Stimulated activated naive CD8-positive, alpha-beta T cell treated with anti-CD3 and anti-CD28 coated beads, Interleukin-15, amount 100 ng/mL, for 72 hours (primary cell): ENCODE measurements at places on chromosomes 7 and 10.

GRCh38 chr10:43683451-43684291, 35.0 kb upstream of the ZNF32 start:
- peak; percentile 20 for DNase-seq

- no peak for DNase-seq
Measured at GRCh38 chr10:90969947-90970673, 49.2 kb upstream of the ANKRD1 start.

GRCh38 chr7:90723233-90723632, 127.1 kb downstream of the CDK14 start:
- DNase-seq: no peak

DNA sequence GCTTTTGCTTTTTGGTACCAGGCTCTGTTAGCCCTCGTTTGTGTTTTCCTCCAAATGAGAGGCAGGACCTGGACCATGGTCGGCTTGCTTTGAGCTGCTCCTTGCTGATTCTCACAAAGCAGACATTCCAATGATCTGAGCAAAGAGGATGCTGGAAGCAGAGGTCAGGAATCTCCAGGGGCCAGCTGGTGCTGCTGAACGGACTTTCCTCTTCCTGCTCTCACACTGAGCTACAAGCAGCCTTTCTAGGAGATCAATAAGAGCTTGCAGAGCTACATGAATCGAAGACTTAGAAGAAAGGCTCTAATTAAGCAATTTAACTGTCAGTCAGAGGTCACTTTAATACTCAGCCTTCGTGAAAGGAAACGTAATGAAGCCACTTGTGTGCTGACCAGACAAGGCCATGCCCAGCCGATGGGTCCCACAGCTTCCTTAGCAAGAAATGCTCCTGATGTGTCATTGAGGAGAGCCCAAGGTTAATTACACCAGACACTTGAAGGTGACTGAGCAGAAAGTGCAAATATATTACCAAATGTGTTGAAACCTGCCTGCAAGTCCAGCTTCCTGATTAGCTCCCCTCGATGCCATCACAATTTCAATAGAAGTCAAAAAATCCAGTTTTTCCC, 151.3 kb upstream of the RSU1 start:
- DNase-seq: no peak

- no peak for DNase-seq
Measured at GRCh38 chr10:124414076-124414475, 4.6 kb downstream of the OAT start.

GRCh38 chr10:5317547-5318107, 47.1 kb upstream of the UCN3 start:
- DNase-seq: peak; percentile 59

DNA sequence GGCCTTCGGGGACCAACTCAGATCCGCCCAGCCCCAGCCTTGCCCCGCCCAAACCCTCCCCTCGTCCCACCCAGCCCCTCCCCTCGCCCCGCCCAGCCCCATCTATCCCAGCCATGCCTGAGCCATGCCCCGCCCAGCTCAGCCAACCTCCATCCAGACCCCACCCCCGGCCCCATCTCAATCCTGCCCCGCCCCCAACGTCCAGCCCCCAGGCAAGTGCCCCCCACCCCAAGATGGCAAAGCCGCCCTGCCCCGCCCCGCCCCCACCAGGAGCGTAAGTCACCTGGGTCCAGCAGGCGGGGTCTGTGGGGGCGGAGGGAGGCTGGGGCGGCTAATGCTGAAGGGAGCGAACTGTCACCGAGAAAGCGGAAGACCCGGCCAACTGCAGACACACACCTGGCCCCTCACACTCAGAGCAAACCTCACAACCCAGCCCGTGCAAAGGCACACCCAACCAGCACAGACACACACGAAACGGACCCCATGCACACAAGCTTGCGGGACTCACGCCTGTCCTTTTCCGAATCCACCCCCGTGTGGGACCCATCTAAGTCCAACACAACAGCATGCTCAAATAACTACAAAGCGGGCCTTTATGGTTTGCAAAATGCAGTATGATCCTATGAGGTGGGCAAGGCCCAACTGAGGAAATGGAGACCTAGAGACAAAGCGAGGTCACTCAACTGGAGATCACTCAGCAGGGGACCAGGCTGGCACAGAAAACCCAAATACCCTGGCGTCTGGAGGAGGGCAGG, 11.5 kb upstream of the OGA start:
- peak; percentile 61 for DNase-seq

GRCh38 chr10:80855348-80855971, 317.8 kb downstream of the SH2D4B start:
- no peak for DNase-seq

DNA sequence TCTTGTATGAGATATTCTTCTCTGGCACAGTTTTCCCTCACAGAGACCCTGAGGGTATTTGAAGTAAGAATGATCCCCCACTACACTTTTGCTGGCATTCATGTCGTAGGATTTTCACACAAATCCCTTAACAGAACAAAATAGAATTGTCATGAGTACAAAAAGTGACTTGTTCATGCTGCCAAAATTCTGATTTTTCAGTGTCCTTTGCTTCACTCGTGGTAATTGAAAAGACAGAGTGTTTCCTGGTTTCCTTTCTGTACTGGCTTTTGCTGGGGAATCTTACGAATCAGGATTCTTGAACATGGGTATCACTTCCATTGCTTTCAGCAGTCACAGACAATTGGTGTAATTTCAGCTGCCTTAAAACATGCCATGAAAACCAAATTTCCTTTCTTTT, 756.3 kb downstream of the REEP3 start:
- DNase-seq: no peak

GRCh38 chr7:5598261-5598761, 174.7 kb upstream of the TNRC18 start:
- no peak for DNase-seq

GRCh38 chr7:130356121-130356875, 11.7 kb downstream of the CPA5 start:
- DNase-seq: no peak

- DNase-seq: no peak
Measured at GRCh38 chr7:66529883-66530610, 98.6 kb upstream of the KCTD7 start.

- no peak for DNase-seq
Measured at GRCh38 chr7:118949031-118949430, 724.5 kb downstream of the ANKRD7 start.

- no peak for DNase-seq
Measured at GRCh38 chr7:116426428-116427156, 72.9 kb upstream of the CAV2 start.

GRCh38 chr10:81784111-81784597, 90.8 kb upstream of the NRG3 start:
- no peak for DNase-seq

DNA sequence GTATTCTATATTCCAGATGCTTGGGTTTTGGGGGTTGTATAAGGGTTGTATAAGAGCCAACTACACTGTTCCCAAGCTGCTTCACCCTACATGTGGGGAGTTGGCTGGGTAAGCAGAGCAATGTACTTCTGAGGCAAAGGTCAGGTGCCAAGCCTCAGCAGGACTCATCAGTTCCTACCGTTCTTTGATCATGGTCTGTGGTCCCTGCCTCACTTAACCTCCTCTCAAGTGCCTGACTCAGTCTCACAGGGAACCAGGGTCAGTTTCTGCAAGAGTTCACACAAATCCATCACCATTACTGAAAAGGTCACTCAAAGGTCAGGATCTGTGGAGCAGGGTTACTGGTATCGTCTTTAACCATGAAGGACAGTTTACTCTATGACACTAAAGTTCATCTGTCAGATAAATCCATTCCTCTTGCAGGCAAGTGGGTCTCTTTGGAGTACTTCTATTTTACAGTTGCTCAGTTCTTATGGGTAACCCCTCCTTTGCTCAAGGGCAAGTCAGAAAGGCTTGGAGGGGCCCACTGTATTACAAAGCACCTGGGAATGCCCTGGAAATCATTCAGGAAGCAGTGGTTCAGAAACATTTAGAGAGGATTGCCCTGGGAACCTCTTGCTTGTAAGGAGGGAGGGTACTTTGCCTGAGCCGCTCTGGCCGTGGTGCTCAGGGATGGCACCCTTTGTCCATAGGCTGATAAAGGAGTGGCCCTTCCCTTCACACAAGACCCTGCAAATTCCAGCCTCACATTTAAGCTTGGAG, 184.3 kb upstream of the CDCA7L start:
- DNase-seq: no peak

DNA sequence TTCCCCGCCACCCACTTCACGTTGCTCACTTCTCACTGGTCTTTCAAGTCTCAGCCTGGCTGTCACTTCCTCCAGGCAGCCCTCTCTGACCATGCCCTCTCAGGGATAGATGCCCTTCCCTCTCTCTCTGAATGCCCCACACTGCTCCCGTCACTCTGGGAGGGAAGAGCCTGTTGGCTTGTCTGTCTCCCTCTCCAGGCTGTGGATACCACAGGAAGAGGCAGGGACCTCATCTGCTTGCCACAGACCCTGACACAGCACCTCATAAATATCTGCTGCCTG, 93.1 kb downstream of the OAT start:
- no peak for DNase-seq

DNA sequence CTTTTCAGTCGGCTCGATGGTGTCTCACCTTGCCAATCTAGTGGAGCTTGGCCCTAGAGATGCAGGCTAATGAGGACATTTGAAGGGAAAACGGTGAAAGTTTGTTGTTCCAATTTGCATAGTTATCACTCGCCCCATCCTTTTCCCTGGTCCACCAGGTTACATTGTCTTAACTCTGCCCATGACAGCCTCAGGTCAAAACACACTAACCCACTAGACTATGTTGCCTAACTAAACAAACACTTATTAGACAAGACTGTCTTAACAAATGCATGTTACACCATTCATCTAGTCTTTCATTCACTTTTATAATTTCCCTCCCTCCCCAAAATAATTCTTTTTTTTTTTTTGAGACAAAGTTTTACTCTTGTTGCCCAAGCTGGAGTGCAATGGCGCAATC, 40.7 kb downstream of the USP6NL start:
- DNase-seq: no peak

DNA sequence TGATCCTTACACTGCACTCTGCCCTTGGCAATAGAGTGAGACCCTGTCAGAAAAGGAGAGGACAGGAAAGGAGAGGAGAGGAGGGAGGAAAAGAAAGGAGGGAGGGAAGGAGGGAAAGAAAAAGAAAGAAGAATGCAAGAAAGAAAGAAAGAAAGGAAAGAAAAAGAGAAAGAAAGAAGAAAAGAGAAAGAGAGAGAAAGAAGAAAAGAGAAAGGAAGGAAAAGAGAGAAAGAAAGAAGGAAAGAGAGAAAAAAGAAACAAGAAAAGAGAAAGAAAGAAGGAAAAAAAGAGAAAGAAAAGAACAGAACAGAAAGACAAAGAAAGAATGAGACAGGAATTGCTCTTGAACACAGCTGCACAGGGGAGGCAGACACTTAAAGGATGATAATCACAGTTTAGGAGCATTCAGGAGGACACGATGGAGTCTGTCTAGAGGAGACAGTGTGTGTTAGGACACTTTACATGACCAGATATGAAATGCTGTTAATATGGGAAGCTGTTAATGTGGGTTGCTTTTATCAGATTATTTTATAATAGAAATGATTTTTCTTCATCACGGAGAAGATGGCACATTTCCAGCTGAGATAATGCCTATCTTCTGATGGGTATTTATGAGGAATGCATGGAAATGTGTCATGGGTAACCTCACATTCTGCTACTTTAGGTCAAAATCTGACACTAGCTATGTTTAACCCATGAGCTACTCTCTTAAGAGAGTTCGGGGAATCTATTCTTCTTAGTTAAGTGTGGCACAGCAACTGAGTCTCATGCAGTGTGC, 160.5 kb downstream of the BAMBI start:
- no peak for DNase-seq

GRCh38 chr10:2964632-2965296, 102.6 kb upstream of the PFKP start:
- no peak for DNase-seq

DNA sequence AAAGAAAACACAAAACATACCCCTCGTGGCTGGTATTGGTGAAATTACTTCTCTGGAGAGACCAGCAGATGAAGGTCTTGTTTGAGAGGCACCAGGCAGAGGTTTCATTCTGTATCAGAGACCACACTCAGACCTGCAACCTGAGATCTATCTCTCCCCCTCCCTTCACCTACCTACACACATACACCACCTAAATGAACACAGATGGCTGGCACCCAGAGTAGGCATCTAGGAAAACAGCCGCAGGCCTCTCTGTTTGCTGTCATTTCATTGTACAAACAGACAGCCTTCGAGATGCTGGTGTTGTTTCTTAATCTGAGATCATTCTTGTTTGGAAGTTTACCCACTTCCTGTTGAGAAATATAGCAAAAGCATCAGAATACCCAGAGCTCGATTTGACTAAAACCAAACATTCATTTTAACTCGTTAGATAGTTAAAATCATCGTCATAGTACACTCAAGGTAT, 173.9 kb upstream of the SLC25A13 start:
- peak; percentile 27 for DNase-seq

DNA sequence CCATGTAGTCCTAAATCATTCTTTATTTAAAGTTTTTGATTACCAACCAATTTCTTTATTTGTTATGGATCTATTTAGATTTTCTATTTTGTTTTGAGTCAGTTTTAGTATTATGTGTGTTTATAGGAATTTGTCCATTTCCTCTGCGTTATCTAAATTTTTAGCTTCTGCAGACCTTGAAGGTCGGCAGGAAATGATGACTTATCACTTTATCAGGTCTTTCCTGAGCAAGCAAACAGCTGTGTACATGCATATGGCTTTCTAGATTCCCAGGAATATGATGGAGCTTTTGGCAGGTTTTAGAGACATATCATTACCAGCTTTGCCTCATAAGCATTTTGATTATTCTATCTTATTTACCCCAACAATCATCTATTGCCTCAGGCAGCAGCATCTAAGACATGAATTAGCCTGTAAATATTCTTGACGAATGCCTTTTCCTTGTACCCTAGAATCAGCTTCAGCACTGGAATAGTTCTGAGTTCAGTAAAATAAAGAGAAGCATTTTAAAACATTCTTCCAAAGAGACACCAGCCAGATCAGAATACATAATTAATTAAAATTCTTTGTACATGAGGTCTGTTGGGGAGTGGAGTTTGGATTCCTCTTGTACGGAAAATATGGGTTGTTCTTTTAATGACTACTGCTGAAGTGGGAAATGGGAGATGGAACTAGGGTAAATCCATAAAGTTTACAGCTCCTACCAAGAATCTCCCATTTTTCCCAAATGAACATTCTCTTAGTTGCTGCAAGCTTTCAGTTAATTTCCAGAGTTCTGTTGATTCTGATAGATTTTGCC, 408.8 kb upstream of the SEMA3C start:
- DNase-seq: no peak

- no peak for DNase-seq
Measured at GRCh38 chr10:74178042-74178791, 27.2 kb downstream of the ADK start.

GRCh38 chr10:77844713-77845445, 81.7 kb downstream of the DLG5 start:
- no peak for DNase-seq

DNA sequence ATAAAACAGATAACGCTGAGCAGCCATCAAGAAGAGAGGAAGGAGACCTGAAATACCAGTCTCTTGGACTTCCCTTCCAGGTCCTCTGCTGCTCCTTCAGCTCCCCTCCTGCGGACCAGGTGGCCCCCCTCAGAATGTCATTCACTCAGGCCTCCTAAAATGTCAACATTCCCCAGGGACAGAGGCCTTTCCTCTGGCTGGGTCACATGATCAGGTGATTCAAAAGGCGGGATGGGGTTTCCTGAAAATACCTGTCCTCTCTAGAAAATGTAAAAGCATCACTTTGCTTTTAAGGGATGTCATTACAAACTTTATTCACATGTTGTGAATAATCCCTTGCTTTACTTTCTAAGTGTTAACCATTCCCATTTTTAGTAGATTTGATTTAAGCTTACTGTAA, 311.1 kb downstream of the INHBA start:
- DNase-seq: no peak

GRCh38 chr7:44796034-44796503, 412 bp upstream of the PPIA start:
- DNase-seq: no peak

- no peak for DNase-seq
Measured at GRCh38 chr10:71351628-71352319, 32.7 kb downstream of the SLC29A3 start.
